Left cardiac atrium (tissue), 4 donors: ENCODE measurements at places on chromosomes 16 and 17. TPM values are rescaled to one million over a fixed set of nuclear protein-coding genes. Genes with fewer than 3 reads are reported as not detected.

TEKT5 gene
- total RNA-seq, result 0.52 TPM

- no peak for DNase-seq
Measured at GRCh38 chr17:82303944-82304808, 13.2 kb downstream of the CD7 start.

- no peak for DNase-seq
Measured at GRCh38 chr16:21592191-21592590, 7.2 kb upstream of the METTL9 start.

- DNase-seq, result no peak
Measured at GRCh38 chr16:88550246-88550661, 19.9 kb upstream of the ZC3H18 start.

GRCh38 chr17:37399265-37399803 lies 7.3 kb downstream of the ACACA start:
- DNase-seq, result no peak
